ENCODE measurements at places on chromosomes 5 and 9. TPM values are rescaled to one million over a fixed set of nuclear protein-coding genes. Genes with fewer than 3 reads are reported as not detected.

Gene CD72
- 1.3 TPM for total RNA-seq

Gene ROR2
- total RNA-seq: 3.1 TPM

Gene EQTN
- total RNA-seq: 1.9 TPM

Gene C7
- total RNA-seq: 95.1 TPM

Gene LURAP1L
- 5.7 TPM for total RNA-seq

Gene CTXN3
- 21.4 TPM for total RNA-seq

Gene SLC6A19
- total RNA-seq: 0.06 TPM

Gene CTSV
- 11.7 TPM for total RNA-seq

Gene AGXT2
- total RNA-seq: 0.11 TPM

Gene CARD9
- total RNA-seq: 2.3 TPM

Gene C9orf43
- total RNA-seq: 0.88 TPM

Gene OMD
- total RNA-seq: 76.5 TPM

Gene ADGRV1
- 180 TPM for total RNA-seq

Gene FKBP15
- 26.9 TPM for total RNA-seq

Gene UTP15
- 25.9 TPM for total RNA-seq

Gene PARP8
- total RNA-seq: 20.3 TPM

Gene LHX2
- total RNA-seq: 0.10 TPM

Gene ZCCHC7
- total RNA-seq: 26.5 TPM

Gene AIF1L
- 47.7 TPM for total RNA-seq

Gene PCDHGA4
- total RNA-seq: 7.5 TPM

Gene ANKRD18A
- total RNA-seq: 4.6 TPM

Gene IFNA4
- total RNA-seq: not detected

Gene FGF18
- total RNA-seq: 5.2 TPM

Gene GABRA1
- 5.5 TPM for total RNA-seq

Gene WDR38
- total RNA-seq: 7.9 TPM

Gene DRD1
- 1.6 TPM for total RNA-seq
